CD4-positive, alpha-beta T cell treated with Interleukin-15 for 4 hours (primary cell): ENCODE measurements at places on chromosomes 6 and 20.

DNA sequence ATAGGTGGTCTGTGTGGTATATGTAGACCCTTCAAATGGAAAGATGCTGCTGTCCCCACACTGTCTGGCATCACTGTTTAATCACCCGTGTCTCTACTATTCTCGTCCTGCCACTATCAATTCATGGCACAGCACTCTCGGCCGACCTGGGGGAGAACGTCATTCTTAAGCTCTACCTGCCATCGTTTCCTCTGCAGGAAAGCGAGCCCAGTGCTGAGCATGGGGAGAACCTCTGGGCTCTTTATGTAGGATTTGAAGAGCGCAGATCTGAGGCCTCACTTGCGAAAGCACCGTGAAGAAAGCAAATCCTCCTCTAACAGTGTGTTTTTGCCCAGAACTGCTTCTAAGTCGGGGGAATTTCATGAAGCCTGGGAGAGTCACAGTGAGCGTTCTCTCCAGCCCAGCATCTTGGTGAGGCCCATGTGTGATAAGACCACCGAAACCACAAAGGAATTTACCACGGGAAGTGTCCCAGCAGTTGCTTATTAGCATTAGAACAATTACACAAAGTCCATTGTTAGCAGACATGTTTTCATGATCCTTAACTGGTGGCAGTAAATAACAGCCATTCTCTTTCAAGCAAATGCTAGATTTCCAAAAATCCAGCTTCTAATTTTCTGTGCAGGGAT is 124.3 kb downstream of the SCML4 start:
- no peak for DNase-seq

DNA sequence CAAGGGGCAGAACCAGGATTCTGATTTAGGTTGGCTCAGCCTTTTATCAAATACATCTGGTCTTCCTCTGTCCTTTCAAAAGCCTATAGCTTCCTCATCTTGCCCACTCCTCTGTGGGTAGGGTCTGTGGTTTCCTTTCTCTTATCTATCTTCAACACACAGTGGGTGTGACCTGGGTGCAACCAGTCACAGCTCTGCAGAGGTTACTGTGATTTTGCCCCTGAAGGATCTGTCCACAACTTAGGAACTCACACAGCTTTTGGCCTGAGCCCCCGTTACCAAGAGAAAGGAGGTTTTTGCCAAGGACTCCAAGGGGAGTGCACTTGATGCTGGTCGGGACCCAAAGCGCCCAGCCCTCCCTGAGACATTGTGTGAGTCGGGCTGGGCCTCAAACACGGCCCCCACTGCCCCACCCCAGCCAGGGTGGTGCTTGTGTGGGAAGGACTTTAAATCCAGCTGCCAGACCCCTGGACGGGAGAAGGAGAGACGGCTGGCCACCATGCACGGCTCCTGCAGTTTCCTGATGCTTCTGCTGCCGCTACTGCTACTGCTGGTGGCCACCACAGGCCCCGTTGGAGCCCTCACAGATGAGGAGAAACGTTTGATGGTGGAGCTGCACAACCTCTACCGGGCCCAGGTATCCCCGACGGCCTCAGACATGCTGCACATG is at the start of gene PI16:
Gene PI16 (plus strand): TSS at position 477 of the 670 bp plus-strand sequence. CDS start 23 bp downstream, at position 500.
- DNase-seq, result peak; percentile 27

DNA sequence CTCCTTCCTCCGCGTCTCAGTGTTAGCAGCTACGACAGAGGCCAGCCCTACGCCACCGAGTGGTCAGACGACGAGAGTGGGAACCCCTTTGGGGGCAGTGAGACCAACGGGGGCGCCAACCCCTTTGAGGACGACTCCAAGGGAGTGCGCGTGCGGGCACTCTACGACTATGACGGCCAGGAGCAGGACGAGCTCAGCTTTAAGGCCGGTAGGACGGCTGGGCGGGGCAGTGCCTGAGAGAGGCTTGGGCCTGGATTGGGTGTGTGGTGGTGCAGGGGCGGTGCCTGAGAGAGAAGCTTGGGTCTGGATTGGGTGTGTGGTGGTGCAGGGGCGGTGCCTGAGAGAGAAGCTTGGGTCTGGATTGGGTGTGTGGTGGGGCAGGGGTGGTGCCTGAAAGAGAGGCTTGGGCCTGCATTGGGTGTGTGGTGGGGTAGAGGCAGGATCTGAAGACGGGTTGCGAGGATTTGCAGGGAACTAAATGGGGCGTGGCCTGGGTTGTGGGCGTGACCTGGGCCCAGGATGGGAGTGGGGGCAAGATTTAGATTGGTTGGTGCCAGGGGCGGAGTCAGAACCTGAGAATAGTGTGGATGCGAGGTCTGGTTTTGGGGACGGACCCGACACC is 24.4 kb downstream of the SPDEF start:
- DNase-seq, result no peak

- no peak for DNase-seq
Observed at GRCh38 chr6:148521586-148521985, 178.9 kb downstream of the SASH1 start.

- no peak for DNase-seq
Observed at GRCh38 chr6:157242791-157243190, 80.5 kb downstream of the TMEM242 start.

- peak; percentile 6 for DNase-seq
Observed at GRCh38 chr6:150301846-150302519, 66.8 kb upstream of the IYD start.

- DNase-seq, result no peak
Observed at GRCh38 chr20:49167811-49168507, 20.2 kb downstream of the STAU1 start.

DNA sequence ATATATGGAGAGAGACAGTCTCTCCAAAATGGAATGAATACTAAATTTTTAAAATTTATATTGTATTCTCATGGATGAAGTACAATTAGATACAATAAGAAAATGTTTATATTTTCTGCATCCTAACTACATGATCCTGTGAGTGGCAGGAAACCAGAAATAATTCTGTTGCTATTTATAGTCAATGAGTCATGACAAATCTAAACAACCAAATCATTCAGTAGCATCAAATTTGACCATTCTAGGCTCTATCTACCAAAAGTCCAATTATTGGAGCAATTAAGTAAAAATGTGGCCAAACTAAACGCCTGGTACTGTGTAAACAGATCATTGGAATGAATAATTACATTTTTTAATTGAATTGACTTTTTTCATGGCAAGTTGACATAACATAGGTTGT is 959.8 kb downstream of the EPHA7 start:
- DNase-seq, result no peak

GRCh38 chr6:21792177-21792576 is 198.6 kb downstream of the SOX4 start:
- no peak for DNase-seq

DNA sequence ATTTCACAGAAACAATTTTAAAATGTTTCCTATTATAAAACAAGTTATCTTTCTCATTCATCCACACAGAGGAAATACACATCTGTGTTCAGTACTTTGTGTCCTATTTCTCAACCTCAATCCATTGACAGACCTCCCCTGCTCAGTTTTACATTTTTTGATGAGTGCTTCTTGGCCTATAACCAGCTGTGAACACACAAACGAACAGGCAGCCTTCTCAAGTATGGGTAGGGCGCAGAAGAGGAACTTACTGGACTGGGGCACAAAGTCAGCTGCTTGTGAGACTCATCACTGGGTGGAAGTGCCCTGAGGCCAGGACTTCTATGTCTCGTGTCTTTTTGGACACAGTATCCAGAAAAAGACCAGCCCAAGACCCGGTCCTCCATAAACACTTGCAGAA is 2.8 kb downstream of the RPS6KA2 start:
- no peak for DNase-seq

DNA sequence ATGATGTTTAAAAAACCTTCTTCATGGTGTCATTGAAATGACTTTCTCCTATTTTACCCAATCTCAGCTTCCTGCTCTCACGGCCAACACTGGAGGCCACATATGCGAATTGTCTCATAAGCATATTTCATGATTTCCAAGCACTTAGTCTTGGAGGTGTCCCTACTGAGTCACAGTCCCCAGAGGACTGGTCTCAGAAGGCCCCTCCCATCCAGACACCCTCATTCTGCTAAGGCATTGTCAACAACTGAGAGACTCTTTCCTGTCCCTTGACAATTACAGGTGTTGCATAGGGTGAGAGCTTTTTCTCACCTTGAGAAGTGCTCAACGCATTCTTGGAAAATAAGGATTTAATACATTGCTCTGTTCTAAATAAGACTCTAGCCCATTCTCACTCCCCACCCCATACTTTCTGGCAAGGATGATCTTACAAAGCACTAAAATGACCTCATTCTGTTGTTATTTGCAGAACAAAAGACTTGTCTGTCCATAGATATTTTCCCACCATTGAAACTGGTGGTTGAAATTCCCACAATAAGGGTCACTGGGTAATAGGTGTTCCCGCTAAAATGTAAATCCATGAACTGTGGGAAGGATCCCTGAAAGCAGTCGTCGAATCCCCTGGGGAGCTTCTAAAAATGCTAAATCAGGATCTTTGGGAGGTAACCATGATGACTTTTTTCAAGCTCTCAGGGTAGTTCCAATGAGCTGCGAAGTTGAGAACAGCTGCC is 32.3 kb upstream of the SLC22A23 start:
- DNase-seq, result no peak

DNA sequence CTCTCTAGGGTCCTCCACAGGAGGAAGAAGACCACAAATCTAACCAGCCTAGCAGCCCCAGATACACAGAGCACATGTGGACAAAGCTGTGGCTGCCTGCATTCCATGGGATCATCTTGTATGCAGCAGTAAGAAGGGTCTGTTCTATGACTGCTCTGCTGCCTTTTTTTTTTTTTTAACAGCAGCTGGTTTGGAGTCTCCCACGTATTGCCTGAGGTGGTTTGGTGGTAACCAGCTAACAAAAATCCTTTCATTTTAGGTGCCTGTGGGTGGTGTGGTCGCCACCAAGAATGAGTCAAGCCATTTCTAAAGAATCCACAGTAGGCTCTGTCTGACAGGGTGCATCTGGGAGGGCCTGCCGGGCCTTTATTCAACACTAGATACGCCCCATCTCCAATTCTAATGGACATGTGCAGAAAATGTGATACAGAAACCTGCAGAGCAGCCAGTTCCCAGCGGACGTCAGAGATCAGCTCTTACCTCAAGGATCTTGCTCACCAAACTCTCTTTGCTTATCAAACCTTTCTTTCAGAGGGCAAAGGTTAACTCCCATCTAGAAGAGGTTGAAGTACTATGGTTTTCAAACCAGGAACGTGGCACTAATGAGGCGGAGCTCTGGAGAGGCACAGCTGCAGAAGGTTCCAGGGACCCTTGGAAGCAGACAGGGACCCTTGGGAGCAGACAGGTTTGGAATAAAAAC is 32.0 kb downstream of the GNAS-AS1 start:
- DNase-seq, result no peak

DNA sequence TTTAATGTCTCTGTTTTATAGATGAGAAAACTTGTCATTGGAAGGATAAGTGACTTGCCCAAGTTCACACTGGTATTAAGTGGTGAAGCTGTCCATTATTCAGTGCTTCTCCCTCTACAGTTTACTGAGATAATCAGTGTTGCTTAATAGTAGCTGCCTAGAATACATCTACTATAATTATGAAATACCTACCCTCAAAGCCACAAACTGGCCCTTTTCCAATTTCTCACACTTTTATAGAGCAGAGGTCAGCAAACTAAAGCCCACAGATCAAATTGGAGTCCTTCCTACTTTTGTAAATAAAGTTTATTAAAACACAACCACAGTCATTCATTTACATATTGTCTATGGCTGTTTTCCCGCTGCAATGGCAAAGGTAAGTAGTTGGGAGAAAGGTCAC is 73.5 kb downstream of the EYS start:
- no peak for DNase-seq

- DNase-seq, result no peak
Observed at GRCh38 chr6:97396880-97397279, 113.9 kb upstream of the MMS22L start.

DNA sequence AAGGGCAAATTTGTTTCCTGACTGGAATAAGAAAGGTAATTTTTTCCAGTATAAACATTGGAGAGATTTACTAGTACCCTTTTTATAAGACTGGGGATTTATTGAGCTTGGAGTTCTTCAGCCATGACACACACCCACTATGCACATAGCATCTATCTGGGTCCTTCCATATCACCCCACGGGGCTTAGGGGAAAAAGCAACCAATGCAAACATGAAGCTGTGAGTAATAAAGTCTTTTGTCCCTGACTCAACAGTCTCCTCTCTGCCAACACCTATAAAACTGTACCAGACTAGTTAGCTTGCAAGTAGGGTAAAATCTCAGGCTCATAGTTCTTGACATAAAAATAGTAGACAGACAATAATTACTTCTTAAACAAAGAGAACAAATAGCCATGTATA is 23.4 kb downstream of the COL21A1 start:
- DNase-seq, result no peak

DNA sequence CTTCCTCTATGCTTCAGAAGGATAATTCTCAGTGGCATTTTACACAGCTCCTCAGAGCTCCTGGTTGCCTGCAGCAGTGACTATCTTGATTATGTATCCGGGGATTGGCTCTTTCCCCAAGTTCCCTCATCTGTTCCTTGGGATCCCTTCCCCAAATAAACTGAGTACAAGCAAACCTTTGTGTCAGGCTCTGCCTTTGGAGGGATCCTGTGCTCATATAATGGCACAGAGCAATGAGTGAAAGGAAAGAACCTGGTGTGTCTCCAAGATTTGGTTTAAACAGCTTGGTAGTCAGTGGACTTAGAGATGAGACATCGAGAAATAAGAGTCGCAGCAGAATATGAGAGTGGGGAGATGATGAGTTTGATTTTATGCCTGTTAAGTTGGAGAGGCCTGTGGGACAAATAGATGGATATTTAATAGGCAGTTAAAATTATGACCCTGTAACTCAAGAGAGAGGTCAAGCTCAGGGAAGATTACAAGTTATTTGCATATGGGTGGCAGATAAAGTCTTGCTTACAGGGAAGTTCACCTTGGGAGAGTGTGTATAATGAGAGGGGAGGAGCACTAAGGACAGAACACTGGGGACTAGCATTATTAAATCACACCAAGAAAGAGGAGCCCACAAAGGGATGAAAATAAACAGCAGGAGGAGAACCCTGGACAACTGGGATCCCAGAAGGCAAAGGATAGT is 44.1 kb upstream of the GCLC start:
- no peak for DNase-seq

- DNase-seq, result no peak
Observed at GRCh38 chr20:25058847-25059810, 1.2 kb upstream of the ACSS1 start.

DNA sequence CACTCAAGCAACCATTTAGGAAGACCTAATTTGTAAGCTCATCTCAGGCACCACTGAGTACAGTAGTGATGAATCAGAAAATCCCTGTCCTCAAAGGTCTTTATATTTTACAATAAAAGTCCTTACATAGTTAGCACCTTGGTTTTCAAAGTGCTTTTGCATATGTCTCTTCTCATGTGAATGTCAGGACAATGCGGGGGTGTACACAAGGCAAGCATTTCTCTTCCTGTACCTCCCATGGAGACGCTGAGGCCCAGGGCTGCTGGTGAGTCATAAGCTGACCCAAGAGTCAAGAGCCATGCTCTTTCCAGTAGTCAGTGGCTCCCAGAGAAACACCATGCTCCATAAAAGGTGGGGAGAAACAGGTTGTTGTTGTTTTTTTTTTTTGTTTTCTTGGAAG is 174.0 kb downstream of the GJA10 start:
- no peak for DNase-seq

DNA sequence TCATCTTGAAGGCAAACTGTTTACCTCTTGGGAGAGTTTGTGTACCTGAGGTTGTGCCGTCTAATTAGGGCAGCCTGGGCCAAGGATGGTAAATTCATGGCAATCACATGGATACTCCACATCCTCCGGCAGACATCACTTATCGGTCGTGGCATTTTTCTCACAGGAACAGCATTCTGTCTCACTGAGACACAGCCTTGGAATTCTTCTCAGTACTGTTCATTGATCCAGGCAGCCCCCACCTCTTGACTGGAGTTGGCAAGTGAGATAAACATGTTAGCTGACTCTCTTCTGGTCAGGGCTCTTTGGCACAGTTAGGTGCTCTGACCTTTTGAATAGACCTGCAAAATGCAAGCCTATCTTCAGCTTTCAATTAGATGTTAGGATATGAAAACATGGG is 511.4 kb upstream of the FLRT3 start:
- no peak for DNase-seq
